GM12878 (cell line): ENCODE measurements at places on chromosomes 1 and 21. TPM values are rescaled to one million over a fixed set of nuclear protein-coding genes. Genes with fewer than 3 reads are reported as not detected.

Gene RUNX3
- total RNA-seq = 148 and 151 TPM in 2 replicates

Gene CFHR3
- total RNA-seq = not detected in 2 replicates

GRCh38 chr1:215710036-215710898 lies 143.2 kb downstream of the KCTD3 start:
- H3K4me3 ChIP-seq = no peak overlapping the region
- no peak overlapping the region for H3K27ac ChIP-seq
- H3K4me1 ChIP-seq = no peaks in the 10 kb centered on the region
- no peaks in the 10 kb centered on the region for H3K36me3 ChIP-seq
- no peaks in the 10 kb centered on the region; the same call in 1 of the 2 replicates for H3K27me3 ChIP-seq
- no peak for DNase-seq

- H3K27ac ChIP-seq = no peak overlapping the region
- no peak overlapping the region for H3K4me3 ChIP-seq
- peaks cover 11% of the 10 kb centered on the region for H3K27me3 ChIP-seq
- no peaks in the 10 kb centered on the region for H3K4me1 ChIP-seq
- no peaks in the 10 kb centered on the region for H3K36me3 ChIP-seq
- no peak for DNase-seq
These were observed 1.4 kb downstream of the PTPRF start for GRCh38 chr1:43531906-43532584.

DNA sequence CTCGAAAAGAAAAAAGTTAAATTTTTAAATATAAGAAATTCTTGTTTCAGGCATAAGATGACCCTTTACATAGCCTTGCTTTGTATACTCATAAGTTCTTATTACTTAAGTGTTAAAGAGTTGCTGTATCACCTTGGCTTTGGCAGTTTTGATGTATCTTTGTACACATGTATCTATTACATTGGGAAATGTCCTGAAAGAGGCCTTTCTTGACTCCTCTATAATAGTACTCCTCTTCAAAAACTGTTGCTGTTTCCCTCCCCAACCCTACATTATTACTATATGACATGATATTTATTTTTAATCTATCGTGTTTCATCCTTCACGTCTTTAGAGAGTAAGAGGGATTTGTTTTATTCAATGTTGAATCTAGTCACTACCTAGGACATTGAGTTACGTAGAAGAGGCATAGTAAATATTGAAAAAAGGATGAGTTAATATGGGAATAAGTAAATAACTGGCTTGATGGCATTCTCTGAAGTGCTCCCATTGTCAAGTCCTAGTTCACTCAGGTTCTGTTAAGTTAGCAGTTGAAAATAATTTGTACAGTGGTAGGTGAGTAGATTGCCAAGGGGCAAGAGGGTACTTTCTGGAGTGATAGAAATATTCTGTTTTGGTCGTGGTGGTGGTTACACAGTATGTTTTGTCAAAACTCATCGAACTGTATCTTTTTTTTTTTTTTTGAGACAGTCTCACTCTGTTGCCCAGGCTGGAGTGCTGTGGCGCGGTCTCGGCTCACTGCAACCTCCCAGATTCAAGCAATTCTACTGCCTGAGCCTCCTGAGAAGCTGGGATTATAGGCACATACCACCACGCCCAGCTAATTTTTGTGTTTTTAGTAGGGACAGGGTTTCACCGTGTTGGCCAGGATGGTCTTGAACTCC lies 8.2 kb downstream of the THRAP3 start:
- DNase-seq = no peak
- H3K27me3 ChIP-seq = no peaks in the 10 kb centered on the region
- peaks cover 2% of the 10 kb centered on the region for H3K36me3 ChIP-seq
- no peak overlapping the region for H3K27ac ChIP-seq

- H3K36me3 ChIP-seq = no peaks in the 10 kb centered on the region
- no peak overlapping the region for H3K4me3 ChIP-seq
- peaks cover 18% of the 10 kb centered on the region; the same call in 1 of the 2 replicates for H3K4me1 ChIP-seq
- H3K27me3 ChIP-seq = no peaks in the 10 kb centered on the region
- no peak for DNase-seq
- no peak overlapping the region for H3K27ac ChIP-seq
These were observed 43.8 kb upstream of the LBR start for GRCh38 chr1:225471453-225472301.
